Astrocyte (in vitro differentiated cells and primary cell): ENCODE measurements at places on chromosomes 12 and 14. TPM values are rescaled to one million over a fixed set of nuclear protein-coding genes. Genes with fewer than 3 reads are reported as not detected.

DNA sequence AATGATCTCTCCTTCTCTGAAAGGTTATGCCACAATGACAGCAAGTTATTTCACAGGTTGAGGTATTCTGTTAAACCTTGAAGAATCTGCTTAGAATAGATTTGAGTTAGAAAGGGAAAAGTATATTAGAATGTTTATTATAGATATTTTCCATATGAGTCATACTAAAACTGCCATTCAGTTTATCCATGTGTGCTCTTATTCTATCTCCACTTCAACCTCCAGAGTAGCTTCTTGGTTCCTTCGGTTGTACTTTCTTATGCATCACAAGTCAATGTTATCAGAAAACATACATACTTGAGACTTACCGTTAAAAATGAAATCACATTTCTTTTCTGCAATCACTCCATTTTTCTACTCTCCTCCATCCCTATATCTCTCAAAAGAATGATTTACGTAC is 197.7 kb downstream of the BCAT1 start:
- no peak for DNase-seq

- DNase-seq = peak; percentile 48
Measured at GRCh38 chr12:67441736-67442346, 172.7 kb downstream of the CAND1 start.

DNA sequence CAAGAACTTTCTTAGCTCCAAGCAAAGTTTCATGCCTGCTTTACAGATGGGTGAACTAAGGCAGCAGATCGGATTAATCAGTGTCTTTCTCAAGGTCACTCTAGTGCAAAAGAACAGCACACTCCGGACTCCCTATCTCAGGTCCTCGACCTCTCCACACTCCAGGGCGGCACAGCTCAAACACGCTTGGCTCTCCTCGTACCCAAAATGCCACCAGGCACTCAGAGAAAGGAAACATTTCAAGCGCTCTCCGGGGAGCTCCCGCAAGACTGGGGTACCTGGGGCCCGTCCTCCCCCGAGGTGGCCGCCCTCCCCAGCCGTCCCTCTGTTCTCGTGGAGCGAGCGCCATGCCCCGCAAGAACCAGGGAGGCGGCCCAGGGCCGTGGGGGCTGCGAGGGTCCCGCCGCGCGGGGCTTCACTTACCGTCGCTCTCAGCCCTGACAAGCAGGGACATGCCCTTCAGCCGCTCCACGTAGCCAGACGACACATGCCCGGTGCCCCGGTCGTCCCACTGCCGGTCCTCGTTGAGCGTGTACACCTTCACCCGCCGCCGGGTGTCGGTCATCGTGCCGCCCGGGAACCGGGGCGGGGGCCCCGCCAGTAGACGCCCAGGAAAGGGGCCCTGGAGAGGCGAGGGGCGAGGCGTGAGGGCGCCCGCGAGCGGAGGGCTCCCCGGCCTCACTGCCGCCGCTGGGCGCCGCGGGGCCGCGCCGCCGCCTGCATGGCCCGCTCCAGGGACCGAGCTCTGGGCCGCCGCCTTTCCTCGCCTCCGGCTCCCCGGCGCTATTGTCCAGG is 830 bp downstream of the PPP4R3A start:
- no peak for DNase-seq

DNA sequence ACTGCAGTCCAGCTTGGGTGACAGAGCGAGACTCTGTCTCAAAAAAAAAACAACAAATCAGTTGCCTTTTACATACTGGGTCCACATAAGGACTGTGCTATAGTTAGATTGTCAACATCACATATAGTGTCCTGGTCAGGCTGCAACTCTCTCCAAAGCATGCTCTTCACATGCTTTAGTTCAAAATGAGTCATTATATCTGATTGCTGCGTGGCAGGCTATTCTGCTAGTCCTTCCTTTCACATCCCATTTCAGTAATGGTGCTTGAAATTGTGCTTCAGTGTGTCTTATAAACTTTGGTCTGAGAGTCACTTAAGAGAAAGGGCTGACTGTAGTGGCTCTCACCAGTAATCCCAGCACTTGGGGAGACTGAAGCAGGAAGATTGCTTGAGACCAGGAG is 6.9 kb downstream of the LETMD1 start:
- no peak for DNase-seq

- DNase-seq = no peak
Measured at GRCh38 chr12:60535363-60535762, 939.5 kb downstream of the SLC16A7 start.

DNA sequence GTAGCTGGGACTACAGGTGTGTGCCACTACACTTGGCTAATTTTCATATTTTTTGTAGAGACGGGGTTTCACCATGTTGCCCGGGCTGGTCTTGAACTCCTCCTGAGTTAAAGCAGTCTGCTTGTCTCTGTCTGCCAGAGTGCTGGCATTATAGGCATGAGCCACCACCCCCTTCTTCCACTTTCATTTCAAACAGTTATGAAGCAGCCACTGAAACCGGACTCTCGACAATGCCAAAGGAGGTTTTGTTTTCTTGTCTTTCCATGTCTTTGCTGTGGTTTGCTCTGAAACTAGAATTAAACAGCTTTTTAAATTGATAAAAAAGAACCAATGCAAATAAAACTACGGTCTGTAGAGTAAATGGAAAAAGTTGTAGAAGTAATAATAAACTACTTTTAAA is 30.4 kb downstream of the RAP1B start:
- DNase-seq = no peak

GRCh38 chr12:69052613-69053408 is 119.8 kb upstream of the CPM start:
- DNase-seq = peak; percentile 91

GRCh38 chr12:112342587-112342986 is 39.6 kb downstream of the HECTD4 start:
- no peak for DNase-seq

DNA sequence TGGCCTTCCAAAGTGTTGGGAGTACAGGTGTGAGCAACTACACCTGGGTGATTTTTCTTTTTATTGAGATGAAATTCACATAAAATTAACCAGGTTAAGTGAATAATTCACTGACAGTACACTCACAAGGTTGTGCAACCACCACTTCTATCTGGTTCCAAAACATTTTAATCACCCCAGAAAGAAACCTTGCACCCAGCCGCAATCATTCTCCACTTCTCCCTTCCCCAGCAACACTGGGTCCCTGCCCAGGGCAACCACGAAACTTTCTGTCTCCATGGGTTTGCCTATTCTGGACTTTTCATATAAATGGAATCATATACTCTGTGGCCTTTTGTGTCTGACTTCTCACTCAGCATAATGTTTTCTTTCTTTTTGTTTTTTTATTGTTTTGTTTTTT is 26.3 kb upstream of the MLXIP start:
- DNase-seq = peak; percentile 39

DNA sequence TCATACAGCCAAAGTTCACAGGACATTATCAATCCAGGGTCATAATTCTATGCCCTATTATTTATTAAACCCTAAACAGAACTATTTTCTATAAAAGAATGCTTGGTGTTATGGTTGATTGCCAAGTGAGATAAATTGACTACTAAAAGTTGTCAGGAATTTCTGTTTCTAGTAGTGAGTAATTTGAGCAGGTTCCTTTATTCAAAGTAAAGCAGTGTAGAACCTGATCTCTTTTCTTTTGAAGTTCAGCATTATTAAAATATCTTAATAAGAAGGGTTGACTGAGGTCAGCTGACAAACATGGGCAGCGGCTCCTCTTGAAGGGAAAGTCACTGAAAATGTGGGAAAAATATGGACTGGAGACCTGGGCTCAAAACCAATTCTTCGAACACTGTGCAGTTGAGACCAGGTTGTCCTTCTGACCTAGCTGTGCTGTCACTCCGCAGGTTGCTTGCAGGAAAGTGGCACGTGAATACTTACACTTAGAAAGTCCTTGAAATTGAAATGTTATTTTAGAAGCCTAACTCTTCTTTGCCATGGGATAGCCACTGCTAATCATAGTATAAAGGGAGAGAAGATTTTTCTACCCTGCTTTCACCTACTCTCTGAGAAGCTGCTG is 141.0 kb downstream of the RASSF9 start:
- DNase-seq = no peak

DNA sequence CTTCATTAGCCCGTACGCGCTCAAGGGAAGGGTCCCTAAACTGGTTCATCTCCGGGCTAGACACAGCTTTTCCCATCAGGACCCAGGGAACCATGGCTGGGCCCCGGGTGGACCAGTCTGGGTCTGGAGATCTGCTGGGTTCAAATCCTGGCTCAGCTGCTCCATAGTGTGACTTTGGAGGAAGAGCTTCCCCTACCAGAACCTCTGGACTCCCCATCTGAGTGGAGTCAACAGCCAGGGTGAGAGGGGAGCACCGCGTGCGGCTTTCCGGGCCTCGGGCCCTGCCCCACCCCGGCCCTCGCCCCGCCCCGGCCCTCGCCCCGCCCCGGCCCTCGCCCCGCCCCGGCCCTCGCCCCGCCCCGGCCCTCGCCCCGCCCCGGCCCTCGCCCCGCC is 41.2 kb downstream of the BEGAIN start:
- DNase-seq = no peak

- no peak for DNase-seq
Measured at GRCh38 chr12:91188778-91189177, 6.2 kb upstream of the DCN start.

DNA sequence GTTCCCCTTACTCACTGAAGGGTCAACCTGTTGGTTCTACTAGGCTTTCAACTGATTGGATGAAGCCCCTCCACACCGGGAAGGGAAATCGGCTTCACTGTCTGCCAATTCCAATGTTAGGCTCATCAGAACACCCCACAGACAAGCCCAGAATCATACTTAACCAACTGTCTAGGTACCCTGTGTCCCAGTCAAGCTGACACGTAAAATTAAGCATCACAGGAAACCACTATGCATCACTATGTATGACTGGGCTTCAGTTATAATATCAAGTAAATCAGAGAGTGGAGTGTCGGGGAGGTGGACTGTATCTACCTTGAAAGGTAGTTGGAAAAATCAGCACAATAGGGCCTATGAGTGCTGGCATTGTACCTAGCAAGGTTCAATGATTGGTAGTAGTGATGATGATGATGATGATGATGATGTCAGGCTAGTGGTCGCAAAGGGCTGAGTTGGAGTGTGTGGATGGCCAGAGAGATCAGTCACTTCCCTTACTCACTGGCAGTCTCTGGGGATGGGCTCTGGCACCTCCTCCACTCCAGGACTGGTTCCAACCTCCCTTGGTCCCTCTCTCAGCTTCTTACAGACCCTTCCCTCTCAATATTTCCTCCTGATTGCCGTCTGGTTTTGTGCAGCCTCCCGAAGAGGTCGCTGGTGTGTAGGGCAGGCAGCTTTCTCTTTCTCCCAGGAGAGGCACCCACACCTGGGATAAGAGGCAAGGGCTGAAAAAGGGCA is 3.3 kb upstream of the ATG101 start:
- no peak for DNase-seq

DNA sequence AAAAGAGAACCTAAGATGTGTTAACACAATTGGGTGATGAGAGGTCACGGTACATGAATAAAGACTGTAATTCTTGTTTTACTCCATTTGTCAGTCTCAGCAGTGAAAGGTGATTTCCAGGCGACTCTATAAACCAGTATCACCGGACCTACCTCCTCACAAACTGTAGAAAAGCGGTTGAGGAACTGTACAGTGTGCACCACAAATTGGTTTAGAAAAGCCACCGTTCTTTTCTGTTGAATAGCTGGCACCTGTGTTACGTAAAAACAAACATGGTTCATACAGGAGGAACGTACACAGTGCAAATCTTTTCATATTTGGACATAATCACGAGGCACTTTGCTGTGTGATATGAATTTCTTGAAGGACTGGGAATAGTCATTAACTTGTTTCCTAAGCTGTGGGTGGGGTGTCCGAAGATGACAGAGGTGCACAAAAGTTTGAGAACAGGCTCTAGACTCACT is 663 bp downstream of the WASHC3 start:
- DNase-seq = peak; percentile 4

GRCh38 chr12:51330186-51330585 is 6.2 kb upstream of the BIN2 start:
- no peak for DNase-seq

DNA sequence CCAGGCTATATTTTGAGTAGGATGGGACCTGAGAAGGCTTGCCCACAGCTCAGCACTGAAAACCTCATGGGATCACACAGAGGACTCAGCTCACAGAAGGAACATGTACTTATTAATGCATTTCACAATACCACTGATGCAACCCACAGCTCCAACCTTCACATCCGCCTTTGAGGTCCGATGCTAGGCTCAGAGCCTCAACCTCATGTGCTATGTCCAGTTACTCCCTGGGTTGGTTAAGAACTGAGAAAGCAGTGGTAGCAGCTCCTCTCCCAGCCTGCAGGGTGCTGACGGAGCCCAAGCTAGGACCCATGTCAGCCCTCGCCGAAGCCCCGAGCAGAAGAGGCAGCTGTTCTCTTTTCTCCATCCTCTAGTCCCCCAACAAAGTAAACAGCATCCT is 52.9 kb downstream of the SPTB start:
- no peak for DNase-seq

DNA sequence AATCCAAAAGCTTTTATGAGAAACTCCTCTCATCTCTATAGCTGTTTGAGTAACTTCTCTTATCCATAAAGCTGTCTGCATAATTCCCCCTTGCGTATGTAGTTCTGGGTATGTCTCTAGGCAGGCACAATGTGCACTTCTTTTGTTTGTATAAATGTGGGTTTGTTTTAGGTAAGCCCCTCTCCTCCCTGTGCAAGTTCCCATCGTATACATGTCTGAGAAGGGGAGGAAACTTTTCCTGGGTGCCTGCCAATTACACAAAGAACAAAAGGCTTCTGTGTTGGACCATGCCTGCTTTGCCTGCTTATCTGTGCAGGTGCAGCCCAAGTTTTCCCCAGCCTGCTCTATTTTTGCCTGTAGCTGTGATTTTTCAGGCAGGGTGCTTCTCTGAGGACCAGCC is 96.7 kb downstream of the CCER1 start:
- DNase-seq = peak; percentile 39

Gene COPZ1
- total RNA-seq = 134 and 136 TPM in 2 replicates

Gene HOXC12
- not detected in 2 replicates for total RNA-seq

Gene KCNA5
- total RNA-seq = 0.10 TPM in 1 of 2 replicates, not detected in the other

Gene HRK
- 1.3 and 2.1 TPM in 2 replicates for total RNA-seq

Gene ADCY4
- 0.32 and 0.67 TPM in 2 replicates for total RNA-seq

Gene GPD1
- total RNA-seq = 0.29 and 0.59 TPM in 2 replicates

Gene CCER1
- total RNA-seq = not detected in 2 replicates

Gene OR6C4
- not detected in 2 replicates for total RNA-seq

Gene DLGAP5
- 2.2 and 5.4 TPM in 2 replicates for total RNA-seq

Gene DBX2
- total RNA-seq = not detected in 2 replicates

Gene BIN2
- total RNA-seq = not detected in 2 replicates

Gene RTL1
- 0.18 and 0.31 TPM in 2 replicates for total RNA-seq
